ENCODE measurements at places on chromosomes 7 and 10. TPM values are rescaled to one million over a fixed set of nuclear protein-coding genes. Genes with fewer than 3 reads are reported as not detected.

Gene HOXA4
- total RNA-seq: not detected

Gene SLC29A4
- total RNA-seq: 3.2 TPM

DNA sequence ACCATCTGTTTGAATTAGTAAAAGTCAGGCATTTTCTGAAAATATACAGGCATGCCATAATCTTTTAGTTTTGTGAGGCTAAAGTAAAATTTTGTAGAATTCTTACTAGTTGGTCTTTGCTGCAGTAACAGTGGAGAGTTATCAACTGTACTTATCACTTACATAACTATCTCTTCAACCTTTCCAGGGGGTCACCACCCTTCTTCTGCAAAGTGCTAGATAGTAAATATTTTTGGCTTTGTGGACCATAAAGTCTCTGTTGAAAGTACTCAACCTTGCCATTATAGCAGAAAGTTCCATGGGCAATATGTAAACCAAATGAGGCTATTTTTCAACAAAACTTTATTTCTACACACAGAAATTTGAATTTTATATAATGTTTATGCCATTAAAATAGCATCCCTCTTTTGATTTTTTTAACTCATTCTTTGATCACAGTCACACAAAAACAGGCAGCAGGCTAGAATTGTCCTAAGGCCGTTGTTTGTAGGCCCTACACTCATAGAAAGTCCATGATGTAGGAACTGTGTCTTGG lies 59.5 kb upstream of the KLF6 start:
- peaks cover 6% of the 10 kb centered on the region for H3K4me1 ChIP-seq
- no peak overlapping the region for H3K4me3 ChIP-seq
- no peaks in the 10 kb centered on the region for H3K36me3 ChIP-seq
- no peaks in the 10 kb centered on the region for H3K27me3 ChIP-seq

DNA sequence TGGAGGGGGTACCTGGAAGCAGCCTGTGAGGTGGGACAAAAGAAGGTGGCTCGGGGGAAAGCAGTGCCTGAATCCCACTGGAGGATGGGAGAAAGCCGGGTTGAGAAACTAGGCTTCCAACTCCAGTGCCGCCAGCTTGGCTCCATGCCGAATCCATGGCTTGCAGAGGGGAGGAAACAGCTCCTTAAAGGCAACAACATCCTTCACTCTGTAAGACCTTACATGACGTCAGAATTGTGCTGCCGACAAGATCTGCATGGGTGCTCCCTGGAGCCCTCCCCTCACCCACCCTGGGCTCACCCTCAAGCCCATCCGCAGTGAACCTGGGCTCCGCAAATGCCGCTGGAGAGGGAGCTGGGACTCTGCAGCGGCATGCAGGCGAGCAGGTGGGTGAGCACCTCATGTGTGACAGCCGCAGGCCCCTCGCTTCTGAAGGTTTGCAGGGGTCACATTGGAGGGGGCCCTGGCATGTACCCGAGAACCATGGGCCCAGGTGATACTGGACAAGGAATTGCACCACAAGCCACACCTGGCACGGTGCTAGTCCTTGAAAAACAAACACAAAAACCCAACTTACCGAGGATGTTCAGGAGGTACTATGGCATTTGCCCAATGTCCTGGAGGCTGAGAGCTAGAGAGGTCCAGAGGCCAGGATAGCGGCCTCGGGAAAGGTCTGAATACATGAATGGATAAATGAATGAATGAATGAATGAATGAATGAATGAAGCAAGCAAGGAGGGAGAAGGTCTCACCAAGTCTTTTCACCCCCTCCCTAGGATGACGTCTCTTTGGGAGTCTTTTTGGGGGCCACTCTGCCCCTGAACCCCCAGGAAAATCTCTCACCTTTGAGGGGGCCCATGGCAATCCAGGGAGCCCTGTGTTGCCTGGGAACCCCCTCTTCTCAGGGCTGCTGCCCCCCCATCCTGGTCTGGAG lies 238.6 kb upstream of the SHH start:
- no peak for ATAC-seq
- H3K27ac ChIP-seq: no peak overlapping the region
- H3K36me3 ChIP-seq: no peaks in the 10 kb centered on the region
- no peaks in the 10 kb centered on the region for H3K4me1 ChIP-seq

DNA sequence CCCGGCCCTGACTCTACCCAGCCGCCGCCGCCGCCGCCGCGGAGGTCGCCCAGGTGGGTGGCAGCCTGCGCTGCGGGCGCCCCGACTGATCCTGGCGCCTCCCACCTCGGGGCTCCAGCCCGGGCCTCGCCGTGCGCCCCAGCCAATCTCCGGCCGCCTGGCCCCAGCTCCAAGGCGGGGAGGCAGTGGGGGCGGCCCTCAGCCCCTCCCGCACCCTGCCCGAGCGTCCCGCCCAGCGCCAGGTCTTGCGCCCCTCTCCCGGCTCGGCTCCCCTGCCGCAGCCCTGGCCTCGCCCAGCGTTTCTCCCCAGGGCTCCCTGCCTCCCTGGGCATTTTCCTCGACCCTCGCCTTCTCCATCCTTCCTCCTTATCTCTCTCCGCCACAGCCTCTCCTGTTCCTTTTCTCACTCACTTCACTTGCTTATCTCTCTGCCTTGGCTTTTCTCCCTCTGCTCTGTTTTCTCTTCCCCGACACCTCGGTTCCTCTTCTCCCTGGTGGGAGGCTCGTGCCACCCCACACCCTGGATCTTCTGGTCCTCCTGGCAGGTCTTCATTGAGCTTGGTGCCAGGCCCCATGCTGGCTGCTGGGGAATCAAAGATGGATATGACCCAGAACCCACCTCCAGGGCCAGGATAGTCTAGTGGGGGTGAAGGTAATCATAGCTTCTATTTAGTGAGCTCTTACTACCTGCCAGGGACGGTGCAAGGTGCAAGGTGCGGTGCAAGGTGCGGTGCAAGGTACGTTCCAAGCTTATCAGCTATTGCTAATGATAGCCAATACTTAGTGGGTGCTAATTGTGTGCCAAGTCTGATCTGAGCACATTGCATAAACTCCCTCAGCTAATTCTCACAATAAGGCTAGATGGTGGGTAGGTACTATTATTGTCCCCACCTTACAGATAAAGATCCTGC lies at the start of gene SFRP5:
Gene SFRP5 (minus strand): TSS at position 87 of the 911 bp plus-strand sequence. CDS start 166 bp downstream, outside the sequence.
- H3K4me3 ChIP-seq: peak within 1 kb of the TSS; percentile 43
- H3K4me1 ChIP-seq: peaks cover 5% of the 10 kb centered on the region
- H3K27me3 ChIP-seq: peaks cover 34% of the 10 kb centered on the region
- peaks cover 6% of the 10 kb centered on the region for H3K36me3 ChIP-seq
- ATAC-seq: no peak

- H3K27me3 ChIP-seq: no peaks in the 10 kb centered on the region
- H3K4me1 ChIP-seq: peaks cover 12% of the 10 kb centered on the region
- H3K36me3 ChIP-seq: peaks cover 85% of the 10 kb centered on the region
- H3K27ac ChIP-seq: peak overlapping the region; percentile 38
These were observed 7.1 kb downstream of the VIM start for GRCh38 chr10:17235136-17235535.

GRCh38 chr10:119061352-119061751 lies 19.3 kb downstream of the EIF3A start:
- no peak for ATAC-seq
- peaks cover 100% of the 10 kb centered on the region for H3K36me3 ChIP-seq
- no peaks in the 10 kb centered on the region for H3K27me3 ChIP-seq
- no peak overlapping the region for H3K4me3 ChIP-seq
- peak overlapping the region; percentile 41 for H3K27ac ChIP-seq
- peaks cover 16% of the 10 kb centered on the region for H3K4me1 ChIP-seq
